NCI-H1436 (cell line): ENCODE measurements at places on chromosomes 5 and 9.

DNA sequence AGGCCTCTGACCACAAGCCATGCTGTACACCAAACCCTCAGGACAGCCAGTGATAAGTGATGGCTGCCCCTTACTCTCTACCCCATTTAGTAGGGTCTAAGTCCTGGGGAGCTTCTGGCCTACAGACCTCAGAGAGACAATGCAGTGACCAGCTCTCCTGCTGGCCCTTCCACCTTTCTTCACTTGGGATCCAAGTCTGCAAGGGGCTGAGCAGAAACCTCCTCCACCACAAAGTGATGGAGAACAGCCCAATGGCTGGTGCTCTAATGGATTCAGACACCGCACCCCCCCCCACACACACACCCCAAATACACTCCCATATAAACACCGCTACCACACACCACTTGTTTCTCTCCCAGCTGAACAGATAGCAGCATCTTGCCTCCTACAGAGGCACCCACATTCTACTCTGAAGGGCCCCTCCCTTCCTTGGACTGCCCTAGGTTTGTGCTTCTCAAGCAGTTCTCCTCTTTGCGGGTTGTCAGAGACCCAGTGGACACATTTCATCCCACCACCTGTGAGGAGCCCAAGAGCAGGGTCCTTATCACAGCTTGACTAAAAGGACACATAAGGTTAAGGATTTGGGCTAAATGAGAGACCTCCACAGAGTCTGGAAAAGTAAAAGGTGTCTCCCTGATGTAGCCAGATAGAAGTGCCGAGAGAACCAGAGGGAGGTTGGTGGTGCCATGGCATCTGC lies 1.3 kb upstream of the PDLIM4 start:
- no peak for DNase-seq

DNA sequence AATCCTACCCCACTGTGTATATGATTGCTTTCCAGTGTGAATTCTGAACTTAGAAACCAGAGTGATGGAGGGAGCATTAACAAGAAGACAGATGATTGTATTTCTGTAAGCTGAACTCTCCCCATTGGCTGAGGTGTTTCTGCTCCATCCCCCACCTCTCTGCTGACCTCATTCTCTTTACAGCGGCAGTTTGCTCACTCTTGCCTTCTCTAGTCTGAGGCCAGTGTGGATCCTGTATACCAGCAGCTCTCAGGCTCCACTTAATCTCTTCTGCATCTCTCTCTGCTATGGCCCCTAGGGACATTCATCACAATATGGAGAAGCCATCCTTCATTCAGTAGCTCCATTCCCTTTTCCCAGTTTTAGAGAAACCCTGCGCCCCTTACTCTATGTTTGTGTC lies 358.8 kb downstream of the MAN2A1 start:
- DNase-seq, result no peak

DNA sequence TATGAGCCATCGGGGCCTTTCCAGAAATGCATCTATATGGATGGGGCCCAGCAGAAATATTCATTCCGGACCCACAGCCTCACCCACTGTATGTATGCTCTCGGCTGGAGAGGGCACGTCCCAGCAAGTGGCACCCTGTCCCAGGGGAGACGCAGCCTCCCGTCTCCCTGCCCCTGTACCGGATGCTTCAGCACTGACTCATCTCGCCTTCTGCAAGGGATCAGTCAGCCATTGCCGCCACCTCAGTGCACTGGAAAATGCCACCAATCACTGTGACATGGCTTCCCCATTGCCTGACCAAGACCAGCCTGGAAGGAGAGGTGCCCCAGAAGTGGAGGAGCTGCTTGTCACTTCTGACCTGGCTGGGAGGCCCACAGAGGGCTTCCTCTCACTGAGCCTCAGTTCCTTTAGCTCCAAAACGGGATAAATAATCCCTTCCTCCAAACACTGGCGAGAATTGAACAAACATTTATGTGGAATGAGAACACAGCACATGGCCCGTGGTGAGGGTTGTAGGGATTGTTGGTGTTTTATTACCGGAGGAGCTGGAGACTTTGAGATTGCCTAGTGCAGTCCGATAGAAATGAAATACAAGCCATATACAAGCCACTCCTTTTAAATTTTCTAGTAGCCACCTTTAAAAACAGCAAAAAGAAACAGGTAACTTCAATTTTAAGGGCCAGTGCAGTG lies 43.9 kb upstream of the ORM1 start:
- DNase-seq, result peak; percentile 28

DNA sequence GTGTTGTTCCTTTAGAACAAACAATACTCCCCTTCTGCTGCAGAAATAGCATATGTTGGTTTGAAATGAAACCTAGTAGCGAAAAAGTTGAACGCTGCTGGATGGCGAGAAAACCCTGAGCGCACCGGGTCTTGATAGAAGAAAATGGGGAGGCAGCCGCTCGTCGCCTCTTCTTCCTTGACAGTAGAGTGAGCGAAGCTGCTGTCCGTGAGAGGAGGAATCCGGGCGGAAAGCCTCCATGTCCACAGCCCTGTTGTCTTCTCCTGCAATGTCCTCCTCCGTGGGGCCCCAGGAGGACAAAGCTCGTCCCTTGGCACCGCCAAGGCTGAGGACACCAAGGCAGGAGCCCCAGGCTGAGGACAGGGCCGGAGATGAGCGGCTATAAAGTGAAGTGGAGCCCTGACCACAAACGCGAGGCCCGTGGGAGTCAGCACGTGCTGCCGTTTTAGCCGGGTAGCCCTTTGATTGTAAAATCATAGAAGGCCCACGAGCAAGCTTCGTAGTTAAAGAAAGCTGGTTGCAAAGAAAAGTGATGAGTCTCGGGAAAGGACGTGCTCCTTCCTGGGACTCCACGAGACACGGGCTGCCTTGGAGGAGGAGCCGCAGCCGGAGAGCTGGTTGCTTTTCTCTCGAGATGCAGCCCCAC lies 35.6 kb downstream of the MRPL36 start:
- no peak for DNase-seq
